ENCODE measurements at places on chromosomes 4 and X. TPM values are rescaled to one million over a fixed set of nuclear protein-coding genes. Genes with fewer than 3 reads are reported as not detected.
A peak's percentile ranks its signal among the peaks of the same experiment; 100 is the strongest.

CT47B1 gene
- not detected for total RNA-seq

CLGN gene
- 26.8 TPM for total RNA-seq

TLR10 gene
- not detected for total RNA-seq

DNA sequence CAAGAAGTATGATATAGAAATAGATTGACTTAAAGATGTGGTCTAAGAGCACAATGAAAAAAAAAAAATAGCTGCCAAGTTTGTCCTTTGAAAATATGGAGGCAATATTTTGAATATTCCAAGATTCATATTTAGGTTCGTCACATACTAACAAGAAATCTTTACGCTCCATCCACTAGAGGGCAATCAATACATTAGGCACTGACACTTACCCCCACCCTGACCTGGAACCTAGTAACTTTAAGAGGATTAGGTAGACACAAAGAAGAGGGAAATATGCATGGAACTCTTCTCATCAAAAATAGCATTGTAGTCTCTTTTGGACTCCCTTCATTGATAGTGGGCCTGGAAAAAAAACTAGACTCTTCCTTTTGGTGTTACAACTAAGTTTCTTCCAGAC is 1108.1 kb downstream of the PCDH19 start:
- H3K4me1 ChIP-seq: no peaks in the 10 kb centered on the region
- H3K27ac ChIP-seq: no peak overlapping the region
- no peak overlapping the region for H3K4me3 ChIP-seq
- peak; percentile 22 for DNase-seq

DNA sequence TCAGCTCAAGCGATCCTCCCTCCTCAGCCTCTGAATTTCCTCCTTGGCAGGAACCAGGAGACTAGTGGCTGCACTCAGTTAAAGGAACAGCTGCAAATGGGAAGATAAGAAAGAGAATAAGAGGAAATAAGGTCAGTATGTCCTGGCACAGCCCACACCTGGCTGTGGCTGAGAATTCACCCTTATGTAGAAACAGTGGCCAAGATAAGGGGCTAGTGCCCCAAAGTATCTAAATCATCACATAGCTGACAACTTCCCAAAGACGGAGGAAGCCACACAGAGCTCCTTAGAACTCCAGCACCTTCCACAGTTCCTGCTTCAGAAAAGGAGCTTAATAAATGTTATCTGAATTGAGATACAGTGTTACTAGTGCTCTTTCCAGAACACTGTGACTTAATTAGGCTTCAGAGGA is 2.3 kb upstream of the CHIC2 start:
- H3K4me1 ChIP-seq: peaks cover 26% of the 10 kb centered on the region
- H3K36me3 ChIP-seq: no peaks in the 10 kb centered on the region
- H3K27ac ChIP-seq: peak overlapping the region; percentile 83

DNA sequence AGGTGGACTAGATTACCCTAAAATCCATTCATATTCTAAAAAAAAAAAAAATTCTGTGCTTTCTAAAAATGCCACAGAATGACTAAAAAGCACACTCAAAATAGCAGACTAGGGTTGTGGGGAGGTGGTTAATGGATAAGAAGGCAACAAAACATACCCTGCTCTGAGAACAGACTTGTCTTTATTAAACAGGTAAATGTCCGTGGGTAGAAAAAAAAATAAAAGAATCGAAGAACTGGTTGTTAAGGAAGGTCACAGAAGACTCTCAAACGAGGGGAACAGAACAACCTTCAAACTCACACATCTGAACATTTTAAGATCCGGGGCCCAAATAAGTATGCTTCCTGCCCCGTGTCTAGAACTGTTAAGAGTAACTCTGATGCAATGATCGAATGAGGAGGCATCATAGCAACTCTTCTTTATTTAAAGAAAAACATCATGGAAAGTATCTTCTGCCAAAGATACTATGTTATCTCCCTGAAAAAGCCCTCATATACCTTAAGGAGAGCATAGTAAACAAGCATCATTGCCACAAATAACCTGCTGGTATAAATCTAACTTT is 68.4 kb downstream of the ELF2 start:
- no peak overlapping the region for H3K4me3 ChIP-seq
- no peak overlapping the region for H3K27ac ChIP-seq
- no peaks in the 10 kb centered on the region for H3K27me3 ChIP-seq
- DNase-seq: no peak
- H3K36me3 ChIP-seq: no peaks in the 10 kb centered on the region
